AG20443 (cell line): ENCODE measurements at places on chromosomes 5 and 9.

- DNase-seq = no peak
Observed at GRCh38 chr5:67246546-67247268, 50.1 kb upstream of the CD180 start.

GRCh38 chr5:177296581-177296980 is 6.9 kb downstream of the RAB24 start:
- DNase-seq = no peak

DNA sequence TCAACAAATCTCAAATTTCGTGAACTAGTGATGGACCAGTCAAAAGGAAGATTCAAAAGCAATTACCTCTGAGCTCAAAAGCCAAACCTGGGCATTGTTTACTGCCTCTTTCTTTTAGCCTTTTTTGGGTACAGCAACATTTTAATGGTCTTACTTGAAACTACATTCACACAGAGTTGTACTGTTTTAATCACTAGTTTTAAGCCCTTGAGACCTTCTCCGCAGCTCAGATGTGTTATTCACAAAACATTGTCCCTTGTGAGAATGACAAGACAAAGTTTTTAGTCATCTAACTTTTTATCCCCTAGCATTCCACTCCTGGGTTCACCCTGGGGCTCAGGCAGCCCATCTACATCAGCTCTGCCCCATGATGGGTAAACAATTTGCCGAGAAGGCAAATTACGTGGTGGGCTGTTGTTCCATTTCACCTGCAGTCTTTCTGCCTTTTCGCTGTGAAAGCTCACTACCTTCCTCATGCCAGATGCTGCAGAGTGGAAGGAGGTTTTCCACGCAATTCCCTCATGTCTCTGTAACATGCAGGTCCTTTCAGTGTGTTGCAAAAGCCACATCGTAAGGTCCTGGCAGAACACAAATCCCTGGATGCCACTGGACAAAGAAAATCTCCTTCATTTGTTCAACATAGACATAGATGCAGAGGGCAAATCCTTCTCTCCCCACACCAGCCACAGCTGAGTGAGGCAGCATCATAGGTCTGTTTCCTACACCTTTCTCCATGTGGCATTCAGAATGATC is 175.7 kb downstream of the EBF1 start:
- DNase-seq = no peak

- peak; percentile 51 for DNase-seq
Observed at GRCh38 chr9:110604171-110604601, 24.6 kb upstream of the SVEP1 start.

DNA sequence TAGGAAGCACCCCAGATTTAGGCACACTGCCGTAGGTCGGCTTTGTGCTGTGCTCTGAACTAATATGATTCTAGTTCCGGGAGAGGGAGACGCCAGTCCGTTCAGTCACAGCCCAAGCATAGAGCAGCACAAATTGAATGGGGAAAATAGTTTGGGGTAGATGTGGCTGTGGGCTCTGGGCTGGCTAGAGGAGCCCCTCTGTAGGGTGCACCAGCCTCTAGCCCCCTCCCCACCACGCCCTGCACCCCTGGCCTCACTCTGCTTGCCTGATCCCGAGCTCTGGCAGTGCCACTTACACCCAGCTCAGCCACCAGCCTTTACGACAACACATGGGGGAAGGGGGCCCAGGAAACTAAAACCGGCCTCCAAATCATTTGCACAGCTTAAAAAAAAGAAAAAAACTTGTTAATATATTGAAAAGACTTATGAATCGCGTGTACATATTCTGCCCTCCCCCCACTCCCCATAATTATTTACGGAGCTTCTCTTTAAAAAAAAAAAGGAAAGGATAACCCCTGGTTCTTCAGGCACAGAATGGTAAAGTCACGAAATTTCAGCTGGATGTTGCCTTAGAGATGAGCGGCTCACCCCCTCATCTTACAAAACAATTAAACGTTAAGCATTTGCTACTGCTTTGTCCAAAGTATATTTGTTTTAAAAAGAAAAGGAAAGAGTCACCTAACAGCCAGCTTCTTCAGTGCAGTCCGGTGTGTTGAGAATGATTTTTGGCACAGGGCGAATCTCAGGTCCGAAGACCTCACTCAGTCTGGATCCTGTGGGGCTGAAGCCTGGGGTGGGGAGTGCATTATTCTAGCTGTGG is 3.5 kb downstream of the LMX1B start:
- DNase-seq = no peak

- DNase-seq = no peak
Observed at GRCh38 chr5:129367883-129368282, 92.2 kb upstream of the ADAMTS19 start.

- DNase-seq = peak; percentile 44
Observed at GRCh38 chr9:134215699-134216448, 51.5 kb upstream of the RNU6ATAC start.

DNA sequence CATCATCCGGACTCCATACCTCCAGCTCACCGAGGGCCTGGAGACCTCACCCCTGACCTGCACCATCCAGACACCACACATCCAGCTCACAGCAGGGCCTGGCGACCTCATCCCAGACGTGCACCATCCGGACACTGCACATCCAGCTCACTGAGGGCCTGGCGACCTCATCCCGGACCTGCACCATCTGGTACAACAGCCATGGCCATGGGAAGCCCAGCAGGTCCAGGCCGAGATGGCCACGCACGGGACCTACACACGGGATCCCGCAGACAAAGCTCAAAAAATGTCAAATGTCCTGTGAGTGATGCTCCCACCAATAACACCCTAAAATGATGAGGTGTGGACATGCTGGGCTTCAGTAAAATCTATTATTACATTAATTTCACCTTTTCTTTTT is 9.7 kb downstream of the TERT start:
- no peak for DNase-seq

- DNase-seq = no peak
Observed at GRCh38 chr5:146778795-146779194, 99.8 kb downstream of the PPP2R2B start.

DNA sequence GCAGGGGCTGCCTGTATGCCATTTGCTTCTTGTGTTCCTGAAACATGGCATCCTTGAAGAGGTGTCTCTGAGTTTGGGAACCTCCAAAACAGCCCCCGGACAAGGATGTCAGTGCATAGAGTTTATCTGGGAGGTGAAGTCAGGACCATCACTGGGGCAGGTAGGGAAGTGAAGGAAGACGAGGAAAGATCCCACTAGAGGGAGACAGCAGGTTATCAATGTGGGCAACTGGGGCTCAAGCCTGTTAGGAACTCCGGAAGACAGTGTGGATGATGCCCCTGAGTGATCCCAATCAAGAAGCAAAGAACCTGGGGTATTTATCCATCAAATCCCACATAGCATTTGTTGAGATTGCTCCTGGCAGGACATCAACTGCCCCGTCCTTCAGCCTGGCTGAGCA is 233.1 kb downstream of the AGTPBP1 start:
- DNase-seq = no peak

GRCh38 chr5:29795096-29795652 is 1398.3 kb upstream of the CDH6 start:
- no peak for DNase-seq

- peak; percentile 7 for DNase-seq
Observed at GRCh38 chr9:93633492-93634221, 57.3 kb downstream of the PHF2 start.

DNA sequence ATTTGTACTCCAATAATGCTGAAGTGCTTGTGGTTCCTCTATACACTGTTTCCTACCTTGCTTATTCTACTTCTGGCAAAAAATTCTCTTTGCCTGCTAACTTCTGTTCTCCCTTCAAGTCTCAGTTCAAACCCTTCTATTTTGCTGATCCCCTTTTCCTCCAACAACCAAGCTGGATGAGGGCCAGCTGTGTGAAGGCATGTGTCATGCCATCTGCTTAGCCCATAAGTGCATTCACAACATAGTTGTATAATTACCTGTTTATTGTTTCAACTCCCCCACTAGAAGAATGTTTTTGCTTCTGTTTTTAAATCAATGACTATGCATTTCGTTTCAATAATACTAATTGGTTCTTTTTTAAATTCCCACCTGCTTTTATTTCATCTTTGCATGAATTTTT is 1951.4 kb upstream of the WWC1 start:
- DNase-seq = no peak

- no peak for DNase-seq
Observed at GRCh38 chr9:123960366-123960765, 30.4 kb upstream of the DENND1A start.

- DNase-seq = no peak
Observed at GRCh38 chr9:112069318-112070169, 105.6 kb downstream of the SUSD1 start.

- DNase-seq = no peak
Observed at GRCh38 chr5:98463676-98464075, 309.8 kb upstream of the RGMB start.

DNA sequence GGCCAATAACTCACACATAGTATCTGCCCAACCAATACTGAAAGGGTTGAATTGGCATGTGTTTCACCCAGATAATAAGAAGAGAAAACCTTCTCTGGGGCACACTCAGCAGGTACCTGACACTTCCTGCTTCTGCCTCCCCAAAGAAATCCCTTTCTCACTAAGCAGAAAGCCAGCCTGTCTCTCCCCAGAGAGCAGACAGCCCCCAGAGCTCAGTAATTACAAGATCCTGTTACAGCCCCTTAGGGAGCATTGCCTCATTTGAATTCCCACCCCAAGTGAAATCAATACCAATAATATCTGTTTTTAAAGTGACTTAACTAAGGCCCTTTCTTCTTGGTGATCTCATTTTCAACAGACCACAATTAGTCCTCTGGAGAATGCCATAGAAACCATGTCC is 38.5 kb upstream of the FOXI1 start:
- no peak for DNase-seq

DNA sequence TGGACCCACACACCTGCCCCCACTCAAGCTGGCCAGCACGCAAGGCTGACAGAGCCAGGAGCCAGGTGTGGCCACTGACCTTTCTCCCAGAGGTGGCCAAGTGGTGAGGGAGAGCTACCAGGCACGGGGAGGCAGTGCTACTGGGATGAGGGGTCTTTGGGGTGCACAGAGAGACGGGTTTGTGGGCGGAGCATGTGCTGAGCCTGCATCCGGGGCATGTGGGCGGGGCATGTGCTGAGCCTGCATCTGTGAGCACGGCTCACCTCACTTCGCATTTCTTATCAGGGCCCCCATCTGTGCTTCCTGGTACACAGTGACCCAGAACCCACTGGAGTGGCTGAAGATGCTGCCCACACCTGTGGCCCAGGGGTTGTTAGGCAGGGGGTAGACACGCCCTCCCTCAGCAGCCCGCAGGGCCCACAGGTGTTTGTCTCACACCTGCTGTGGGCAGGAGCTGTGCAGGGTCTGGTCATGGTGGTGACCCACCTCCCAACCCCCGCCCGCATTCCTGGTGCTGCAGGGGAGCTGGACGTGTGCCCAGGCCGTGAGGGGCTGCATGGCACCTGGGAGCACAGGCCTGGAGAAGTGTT is 21.5 kb downstream of the CCDC187 start:
- DNase-seq = no peak

DNA sequence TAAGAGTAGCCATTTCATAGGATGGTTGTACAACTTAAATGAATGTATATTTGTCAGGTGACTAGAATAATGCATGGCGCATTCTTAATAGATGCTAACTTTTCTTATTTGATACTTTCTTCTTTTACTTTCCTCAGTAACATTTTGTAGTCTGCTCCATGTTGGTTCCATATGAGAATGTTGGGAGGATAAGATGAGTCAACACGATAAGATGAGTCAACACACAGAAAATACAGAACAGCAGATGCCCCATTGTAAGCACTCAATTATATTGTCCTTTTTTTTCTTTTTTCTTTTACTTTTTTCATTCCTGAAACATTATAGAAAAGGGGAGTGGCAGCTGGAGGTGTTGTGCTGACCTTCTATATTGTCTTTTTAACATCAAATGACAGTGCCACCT is 92.3 kb upstream of the SPATA31C2 start:
- DNase-seq = no peak

GRCh38 chr5:103602438-103602837 is 39.8 kb upstream of the NUDT12 start:
- no peak for DNase-seq

GRCh38 chr5:31990701-31991110 is 183.4 kb downstream of the GOLPH3 start:
- no peak for DNase-seq

- no peak for DNase-seq
Observed at GRCh38 chr9:121855476-121855875, 204.0 kb downstream of the DAB2IP start.

DNA sequence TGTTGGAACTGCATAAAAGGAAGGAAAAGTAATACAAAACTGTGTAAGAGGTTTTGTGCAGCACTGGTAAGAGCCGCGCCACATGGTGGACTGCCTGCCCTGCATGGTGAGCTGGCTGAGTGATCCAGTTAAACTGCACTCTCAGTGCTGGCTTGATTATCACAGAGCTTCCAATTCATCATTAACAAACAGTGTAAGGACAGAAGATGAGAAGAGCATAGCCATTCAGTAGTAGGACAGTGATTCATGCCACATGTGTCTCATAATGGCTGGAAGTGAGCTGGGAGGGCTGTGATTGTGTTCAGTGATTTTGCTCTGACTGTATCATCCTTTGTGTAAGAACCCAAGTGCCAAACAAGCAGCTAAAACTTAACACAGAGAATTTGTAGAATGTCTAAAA is 14.1 kb downstream of the ASPN start:
- DNase-seq = peak; percentile 61

DNA sequence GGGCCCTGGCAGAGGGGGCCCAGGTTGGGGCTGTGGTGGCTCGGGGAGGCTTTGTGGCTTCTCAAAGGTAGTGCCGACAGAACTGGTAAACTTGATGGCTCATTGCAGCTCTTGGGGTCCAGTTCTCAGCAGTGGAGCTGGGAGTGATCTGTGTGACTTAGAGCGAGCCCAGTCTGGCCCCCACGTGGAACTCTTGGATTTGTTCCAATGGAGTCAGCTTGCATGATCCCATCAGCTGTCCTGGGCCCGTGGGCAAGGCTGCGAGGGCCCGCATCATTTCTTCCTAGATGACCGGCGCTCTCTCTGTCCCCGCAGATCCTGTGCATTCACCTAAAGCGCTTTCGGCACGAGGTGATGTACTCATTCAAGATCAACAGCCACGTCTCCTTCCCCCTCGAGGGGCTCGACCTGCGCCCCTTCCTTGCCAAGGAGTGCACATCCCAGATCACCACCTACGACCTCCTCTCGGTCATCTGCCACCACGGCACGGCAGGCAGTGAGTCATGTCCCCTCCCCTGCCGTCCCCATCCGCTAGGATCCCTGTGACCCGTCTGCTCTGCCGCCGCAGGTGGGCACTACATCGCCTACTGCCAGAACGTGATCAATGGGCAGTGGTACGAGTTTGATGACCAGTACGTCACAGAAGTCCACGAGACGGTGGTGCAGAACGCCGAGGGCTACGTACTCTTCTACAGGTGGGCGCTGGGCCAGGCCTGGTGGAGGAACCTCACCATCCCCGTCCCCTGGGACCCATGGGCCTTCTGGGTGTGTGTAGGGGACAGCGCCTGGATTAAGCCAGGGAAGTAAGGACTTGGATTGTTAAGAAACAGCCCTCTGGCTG is 39.2 kb downstream of the USP20 start:
- DNase-seq = no peak
